ENCODE measurements at places on chromosomes 6 and 20.

- DNase-seq: peak; percentile 74
Observed at GRCh38 chr6:39269961-39270360, 40.7 kb upstream of the KCNK5 start.

DNA sequence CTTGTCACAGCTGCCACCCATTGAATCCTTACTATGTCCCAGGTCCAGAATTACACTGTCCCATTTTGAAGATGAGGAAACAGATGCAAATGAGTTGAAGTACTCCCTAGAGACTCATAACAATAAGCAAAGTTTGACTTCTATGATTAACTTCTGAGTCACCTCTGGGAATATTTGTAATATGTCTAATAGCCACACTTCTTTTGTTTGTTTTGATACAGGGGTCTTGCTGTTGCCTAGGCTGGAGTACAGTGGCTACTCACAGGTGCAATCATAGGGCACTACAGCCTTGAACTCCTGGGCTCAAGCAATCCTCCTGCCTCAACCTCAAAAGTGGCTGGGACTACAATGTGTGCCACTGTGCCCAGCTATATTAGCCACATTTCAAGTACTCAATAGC lies 11.4 kb upstream of the SOX12 start:
- DNase-seq: no peak

DNA sequence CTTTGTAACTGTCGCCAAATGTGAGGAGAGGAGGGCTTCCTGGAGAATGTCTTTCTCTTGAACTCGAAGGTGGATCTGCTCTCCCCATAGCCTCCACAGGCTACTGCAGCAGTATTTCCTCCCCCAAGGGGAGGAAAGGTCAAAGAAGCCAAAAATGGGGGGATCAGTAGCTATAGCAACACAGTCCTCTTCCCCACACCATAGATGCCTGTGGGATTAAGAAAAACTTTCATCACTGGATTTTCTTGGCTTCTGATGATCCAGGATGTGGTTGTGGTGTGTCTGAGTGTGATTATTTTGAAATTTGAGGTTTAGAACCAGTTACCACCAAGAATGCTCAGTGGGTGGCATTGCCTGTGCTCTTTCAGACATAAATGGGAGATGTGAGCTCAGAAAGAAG lies 140.1 kb upstream of the SPACA1 start:
- DNase-seq: no peak

- peak; percentile 92 for DNase-seq
Observed at GRCh38 chr6:2021713-2022125, 223.7 kb downstream of the GMDS start.

GRCh38 chr6:139372326-139373153 lies 1.9 kb downstream of the CITED2 start:
- no peak for DNase-seq

DNA sequence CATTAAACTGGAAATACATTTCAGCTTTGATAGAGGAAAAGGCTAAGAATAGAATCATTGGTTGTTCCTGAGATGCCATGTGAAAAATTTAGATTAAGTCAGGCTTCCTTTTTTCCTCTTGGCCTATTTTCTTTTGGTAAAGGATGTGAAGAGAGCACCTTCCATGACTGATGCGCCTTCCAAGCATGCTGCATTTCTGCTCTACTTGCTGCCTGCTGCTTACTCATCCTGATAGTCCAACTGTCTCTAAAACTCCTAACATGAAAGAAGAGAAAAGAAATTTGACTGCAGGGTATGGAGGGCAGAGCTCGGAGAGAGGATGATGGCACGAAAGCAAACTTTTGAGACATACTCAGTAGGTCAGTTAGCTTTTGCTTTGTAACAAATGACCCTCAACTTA lies 28.8 kb downstream of the SNAP25 start:
- no peak for DNase-seq

GRCh38 chr20:62772103-62772611 lies 24.1 kb upstream of the MRGBP start:
- DNase-seq: no peak

DNA sequence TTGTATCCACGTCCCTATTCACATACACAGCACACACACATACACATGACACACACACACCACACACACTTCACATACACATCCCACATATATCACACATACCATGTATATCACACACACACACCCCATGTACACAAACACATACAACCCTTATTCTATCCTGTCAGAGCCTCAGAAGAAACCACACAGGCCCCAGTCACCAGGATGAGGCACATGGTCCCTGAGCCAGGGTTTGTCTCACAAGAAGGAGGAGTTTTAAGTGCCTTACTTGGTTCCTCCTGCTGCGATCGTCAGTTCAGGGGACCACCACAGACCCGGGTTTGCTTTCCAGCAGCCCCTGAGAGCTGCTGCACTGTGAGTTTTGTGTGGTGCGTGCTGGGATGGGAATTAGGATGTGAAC lies 23.6 kb downstream of the BFSP1 start:
- no peak for DNase-seq

DNA sequence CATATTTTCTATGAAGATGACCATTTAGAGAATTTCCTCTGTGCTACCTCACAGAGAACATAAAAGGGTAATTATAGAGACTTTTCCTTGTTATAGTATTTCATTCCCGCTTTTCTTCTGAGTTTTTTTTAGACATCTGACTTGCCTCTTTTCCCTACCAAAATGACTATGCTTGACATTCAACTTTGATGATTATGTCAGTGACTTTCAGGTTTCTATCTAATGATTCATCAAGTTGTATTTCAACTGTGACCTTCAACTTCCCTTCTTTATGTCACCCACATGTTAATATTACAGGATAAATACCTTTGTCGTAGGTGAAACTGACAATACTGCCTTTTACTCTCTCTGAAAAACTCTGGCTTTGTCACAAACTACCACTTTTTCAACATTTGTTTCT lies 95.3 kb downstream of the MLIP start:
- no peak for DNase-seq

DNA sequence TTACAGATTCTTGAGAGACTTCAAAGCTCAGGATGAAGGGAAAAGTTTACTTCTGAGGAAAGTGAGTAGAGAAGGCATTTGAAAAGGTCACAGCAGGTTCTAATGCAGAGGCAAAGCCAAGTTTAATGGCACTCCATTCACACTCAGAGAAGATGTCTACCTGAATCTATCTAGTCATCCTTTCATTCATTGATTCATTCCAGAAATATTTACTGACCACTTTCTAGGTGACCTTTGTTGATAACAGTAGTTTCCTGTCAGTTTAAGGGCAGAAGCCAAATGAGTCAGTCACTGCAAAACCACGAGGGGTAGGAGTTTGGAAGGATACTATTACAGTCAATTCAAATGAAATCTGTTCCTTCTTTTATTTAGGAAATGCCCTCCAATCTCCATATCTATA lies 30.8 kb downstream of the FBXO5 start:
- no peak for DNase-seq
